ENCODE measurements at places on chromosomes 2 and 18. TPM values are rescaled to one million over a fixed set of nuclear protein-coding genes. Genes with fewer than 3 reads are reported as not detected.

The IL1A gene
- total RNA-seq = 5.3 TPM

DNA sequence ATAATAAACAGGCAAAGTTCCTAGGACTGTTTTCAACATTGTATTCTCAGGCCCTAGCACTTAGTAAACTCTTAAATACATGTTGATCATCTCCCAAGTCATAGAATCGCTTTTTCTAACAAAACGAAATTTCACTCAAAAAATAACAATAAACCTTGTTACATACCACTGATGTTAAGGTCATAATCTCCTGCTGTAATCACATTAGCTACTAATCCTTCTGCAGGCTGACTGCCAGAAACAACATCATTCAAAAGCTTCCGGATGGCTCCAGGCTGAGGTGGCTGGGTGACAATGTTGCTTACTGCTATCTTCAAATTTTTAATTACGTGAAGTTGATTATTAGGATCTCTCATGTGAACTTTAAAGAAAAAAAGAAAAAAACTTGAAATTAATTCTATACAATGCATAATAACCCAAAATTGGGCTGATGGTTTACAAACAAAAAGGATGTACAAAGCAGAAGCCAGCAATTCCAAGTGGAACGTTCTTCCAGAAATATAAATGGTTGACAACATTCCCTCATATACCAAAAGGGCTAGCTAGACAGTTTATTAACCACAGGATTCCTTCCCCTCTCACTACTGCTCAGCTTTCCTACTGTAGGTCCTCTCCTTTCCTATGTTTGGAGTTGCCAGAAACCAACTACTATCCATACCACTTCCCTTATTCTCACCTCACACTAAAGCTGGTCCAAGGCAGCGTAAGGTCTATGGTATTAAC lies 11.6 kb downstream of the TRAPPC8 start:
- DNase-seq = no peak

DNA sequence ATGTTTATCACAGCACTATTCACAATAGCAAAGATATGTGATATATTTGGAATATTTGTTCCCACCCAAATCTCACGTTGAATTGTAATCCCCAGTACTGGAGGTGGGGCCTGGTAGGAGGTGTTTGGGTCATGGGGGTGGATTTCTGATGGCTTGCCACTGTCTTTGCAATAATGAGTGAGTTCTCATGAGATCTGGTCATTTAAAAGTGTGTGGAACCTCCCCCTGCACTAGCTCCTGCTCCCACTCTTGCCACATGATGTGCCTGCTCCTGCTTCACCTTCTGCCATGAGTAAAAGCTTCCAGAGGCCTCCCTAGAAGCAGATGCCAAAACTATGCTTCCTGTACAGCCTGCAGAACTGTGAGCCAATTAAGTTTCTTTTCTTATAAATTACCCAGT lies 72.2 kb upstream of the DYNC1I2 start:
- DNase-seq = no peak

The ZSWIM2 gene
- total RNA-seq = not detected

GRCh38 chr2:10242998-10243925 lies 59.4 kb upstream of the HPCAL1 start:
- DNase-seq = no peak

The LDLRAD4 gene
- total RNA-seq = 12.0 TPM

The REG1B gene
- not detected for total RNA-seq

DNA sequence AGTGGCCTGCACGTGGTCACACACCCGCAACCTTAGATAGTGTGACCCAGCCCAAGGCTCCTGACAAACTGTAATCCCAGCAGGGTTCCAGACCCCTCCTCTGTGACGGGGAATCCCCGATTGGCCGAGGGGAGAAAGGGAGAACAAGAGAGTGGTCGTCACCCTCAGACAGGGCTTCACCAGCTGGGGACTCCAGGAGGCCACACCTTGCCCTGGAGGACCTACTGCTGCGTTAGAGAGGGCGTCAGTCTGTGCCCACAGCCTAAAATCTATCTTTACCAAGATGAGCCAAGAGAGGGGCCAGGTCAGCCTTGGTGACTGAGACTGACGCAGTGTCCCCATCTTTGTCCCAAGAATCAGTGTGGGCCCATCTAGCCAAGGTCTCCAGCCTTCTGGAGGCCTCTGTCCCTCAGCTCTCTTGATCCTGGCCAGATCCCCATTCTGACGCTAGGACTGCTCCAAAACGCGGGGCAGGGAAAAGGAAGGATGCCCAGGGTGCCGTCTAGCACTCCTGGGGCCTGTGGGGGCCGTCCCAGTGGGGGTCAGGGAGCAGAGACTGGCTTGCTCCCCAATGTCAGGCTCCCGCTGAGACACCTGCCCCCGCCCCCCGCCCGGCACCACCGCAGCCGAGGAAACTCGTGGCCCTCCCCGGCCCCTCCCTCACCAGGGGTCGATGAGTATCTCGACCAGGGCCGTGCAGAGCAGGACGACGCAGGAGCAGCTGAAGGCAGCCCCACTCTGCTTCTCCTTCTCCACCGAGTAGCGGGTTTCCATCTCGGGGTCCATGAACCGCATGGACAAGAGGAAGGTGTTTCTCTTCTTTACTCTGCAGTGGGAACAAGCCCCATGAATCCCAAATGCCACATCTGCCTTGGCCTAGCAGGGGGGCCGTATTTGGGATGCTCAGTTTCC lies 40.9 kb downstream of the CENPO start:
- no peak for DNase-seq

DNA sequence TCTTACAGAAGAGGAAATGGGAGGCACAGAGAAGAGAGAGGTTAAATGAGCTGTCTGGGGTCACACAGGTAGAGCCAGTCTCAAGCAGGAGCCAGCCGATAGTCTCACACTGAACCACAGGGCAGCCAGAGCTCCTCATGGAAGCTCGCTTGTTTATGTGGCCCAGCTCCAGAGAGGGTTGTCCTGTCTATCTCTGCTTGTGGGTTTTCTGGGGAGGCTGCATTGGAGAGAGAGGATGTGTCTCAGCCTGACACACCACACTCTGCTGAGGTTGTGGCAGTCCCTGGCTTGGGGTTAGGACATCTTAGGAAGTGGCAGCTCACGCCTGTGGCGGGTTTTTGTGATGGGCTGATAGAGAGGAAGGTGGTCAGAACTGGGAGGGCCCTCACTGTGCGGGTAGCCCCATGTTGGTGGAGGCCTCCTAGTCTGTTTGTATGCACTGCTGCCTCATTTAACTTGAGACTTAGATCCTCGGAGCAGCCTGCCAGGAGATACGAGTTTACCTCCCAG lies 52.3 kb downstream of the TCF7L1 start:
- DNase-seq = no peak

- no peak for DNase-seq
Observed at GRCh38 chr2:232587512-232587911, 37.0 kb downstream of the EIF4E2 start.

The UGGT1 gene
- total RNA-seq = 57.2 TPM

The DNER gene
- total RNA-seq = 2.8 TPM

GRCh38 chr2:20557635-20558034 lies 93.3 kb downstream of the HS1BP3 start:
- no peak for DNase-seq

The UCN gene
- total RNA-seq = not detected

DNA sequence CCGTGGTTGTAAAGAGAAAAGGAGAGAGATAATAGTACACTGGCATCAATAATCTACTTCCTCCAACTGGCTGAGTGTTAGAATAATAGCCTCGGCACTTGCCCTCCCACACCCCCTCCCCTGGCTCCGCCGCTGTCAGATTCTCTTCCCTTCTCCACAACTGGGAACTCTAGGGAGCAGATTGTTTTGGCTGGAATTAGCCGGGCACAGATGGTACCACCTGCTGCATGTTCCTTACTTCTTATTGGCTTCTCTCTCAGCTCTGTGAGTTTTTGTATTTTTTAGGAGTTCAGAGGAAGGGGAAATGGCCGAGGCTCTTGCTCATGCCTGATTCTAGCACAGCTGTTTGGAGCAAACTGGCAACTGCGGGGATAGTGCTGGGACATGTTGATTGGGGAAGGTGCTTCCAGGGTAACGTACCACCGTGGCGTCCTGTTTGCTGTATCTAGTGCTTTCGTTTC lies 140.0 kb downstream of the ZEB2 start:
- DNase-seq = no peak

All from lower leg skin (tissue), 4 donors.